Lower lobe of right lung (tissue), 2 donors: ENCODE measurements at places on chromosomes 1 and 21.

DNA sequence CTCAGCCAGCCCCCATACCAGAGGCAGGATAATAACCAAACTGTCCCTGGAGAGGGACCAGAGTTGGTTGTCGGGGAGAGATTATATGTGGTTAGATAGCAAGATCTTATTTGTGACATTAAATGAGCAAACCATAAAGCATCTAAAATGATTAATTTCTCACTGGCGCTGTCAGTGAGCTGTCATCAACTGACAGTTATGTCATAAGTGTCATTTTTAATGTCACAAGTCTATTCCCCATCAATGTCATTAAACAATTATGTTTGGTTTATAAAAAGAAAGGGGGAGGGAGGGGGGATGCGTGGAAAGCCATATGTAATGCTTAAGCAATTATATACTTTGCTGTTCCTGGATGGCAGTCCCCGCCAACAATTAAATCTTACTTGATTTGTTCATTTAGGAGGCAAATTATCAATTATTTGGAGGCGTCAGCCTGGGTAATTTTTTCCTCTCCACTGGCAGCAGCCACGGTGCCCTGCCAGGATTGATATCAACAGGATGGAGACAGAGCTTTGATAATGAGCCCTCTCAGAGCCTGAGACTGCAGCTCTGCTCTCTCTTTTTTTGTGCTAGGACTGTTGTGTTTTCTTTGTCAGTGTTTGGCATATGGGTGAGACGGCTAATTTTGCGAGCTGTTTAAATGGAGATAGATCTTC, 333.6 kb upstream of the CAMK1G start:
- DNase-seq = no peak

- DNase-seq = no peak
Measured at GRCh38 chr1:12598974-12599373, 19.0 kb downstream of the DHRS3 start.

DNA sequence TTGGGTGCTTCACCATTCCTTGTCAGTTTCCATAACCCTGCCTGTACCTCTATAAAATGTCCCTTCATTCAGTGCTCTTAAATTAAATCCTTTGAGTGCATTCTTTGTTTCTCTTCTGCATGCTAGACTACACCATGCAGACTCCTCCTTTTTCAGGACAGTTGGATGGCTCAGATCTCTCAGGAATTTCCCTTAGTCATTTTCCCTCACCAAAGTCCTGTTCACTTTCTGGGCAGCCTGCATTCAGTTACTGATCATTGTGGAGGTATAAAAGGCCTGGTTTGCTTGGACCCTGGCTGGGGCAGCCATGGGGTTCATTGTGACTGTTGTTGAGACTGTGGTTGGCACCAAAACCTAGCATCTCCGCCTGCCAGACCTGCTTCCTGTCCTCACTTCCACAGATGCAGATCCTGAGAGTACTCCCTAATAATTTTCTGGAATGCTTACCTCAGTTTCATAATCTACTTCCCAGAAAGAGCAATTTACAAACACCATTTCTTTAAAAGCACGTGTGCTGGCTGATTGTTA, 88.4 kb downstream of the PDE4B start:
- peak; percentile 13 for DNase-seq

- no peak for DNase-seq
Measured at GRCh38 chr1:172566196-172566997, 33.4 kb downstream of the SUCO start.

- DNase-seq = no peak
Measured at GRCh38 chr1:51044834-51045233, 57.2 kb upstream of the C1orf185 start.

DNA sequence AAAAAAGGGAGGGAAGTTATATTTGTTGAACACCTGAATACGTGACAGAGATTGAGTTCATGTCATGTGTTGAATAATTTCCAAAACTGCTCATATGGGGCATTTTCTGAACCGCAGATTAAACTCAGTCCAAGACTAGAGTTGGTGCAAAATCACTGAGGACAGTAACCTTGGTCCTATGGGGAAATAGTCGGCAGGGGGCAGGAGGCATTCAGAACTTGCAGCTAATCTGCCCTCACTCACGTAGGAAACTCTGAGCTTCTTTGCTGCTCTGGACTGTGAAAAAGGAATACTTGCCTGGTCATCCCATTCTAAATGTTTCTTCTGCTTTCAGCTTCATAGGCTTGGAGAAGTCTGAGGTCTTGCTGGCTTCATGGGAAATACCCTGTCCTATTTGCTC, 228.3 kb upstream of the ZP4 start:
- no peak for DNase-seq

DNA sequence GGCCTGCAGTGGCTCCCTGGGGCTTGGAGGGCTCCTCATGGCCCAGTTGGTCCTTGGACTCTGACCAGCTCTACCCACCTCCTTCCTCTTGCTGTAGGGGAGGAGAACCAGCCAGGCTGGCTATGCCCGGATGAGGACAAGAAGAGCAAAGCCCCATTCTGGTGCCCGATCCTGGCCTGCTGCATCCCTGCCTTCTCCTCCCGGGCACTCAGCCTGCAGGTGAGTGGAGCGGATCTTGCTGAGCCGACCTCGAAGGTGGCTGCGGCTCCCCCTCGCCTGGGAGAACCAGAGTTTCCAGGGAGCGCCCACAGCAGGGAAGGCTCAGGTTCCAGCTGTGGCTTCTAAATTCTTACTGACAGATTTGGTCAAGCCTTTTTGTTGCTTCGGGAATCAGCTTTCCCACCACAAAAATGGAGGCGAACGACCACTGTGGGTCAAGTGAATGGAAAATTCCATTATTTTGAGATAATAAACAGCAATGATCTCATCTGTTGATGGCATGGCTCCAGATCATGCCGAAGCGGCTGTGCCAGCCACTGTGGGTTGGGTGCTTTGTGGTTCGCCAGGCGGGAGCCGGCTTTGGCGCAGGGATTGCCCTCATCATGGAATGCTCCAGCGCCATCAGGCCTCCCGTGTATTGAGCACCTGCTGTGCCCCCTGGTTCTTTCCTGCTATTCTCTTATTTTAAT, 106.5 kb upstream of the ACTL8 start:
- DNase-seq = no peak

DNA sequence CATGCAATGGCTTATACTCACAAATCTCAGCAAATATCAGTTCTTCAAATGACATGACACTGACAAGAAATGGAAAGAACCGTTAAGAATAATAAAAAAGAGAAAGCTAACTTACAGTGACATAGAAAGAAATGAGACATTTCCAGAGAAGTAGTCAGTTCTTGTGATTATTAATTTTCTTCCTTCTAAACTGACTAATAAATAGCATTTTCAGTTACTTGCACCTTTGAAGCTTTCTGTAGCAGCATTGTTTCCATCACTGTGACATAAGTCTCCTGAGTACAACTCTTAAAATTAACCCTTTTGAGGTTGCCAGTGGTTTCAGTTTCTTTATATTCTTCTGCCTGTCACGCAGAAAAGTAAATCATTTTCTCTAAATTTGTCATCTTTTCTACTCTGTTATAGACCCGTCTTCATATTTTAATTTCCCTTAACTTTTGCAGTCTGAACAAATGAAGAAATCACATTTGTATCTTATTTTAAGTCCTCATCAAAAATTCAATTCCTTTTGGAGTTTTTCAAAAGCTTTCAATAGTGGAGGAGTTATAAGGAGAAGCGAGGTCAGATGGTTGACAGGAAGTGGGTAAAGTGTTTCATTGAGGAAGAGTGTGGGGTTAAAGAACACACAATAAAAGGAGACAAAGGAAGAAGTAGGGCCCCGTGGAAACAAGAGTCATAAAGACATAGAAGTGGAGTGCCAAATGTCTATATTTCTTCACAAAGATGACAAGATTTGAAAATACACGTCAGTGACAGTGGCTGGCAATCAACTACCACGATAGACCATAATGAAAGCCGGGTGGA, 57.9 kb upstream of the S1PR1 start:
- no peak for DNase-seq

GRCh38 chr1:56531624-56532349, 47.6 kb downstream of the PLPP3 start:
- DNase-seq = no peak

GRCh38 chr1:200381256-200381984, 28.4 kb downstream of the ZNF281 start:
- DNase-seq = no peak

DNA sequence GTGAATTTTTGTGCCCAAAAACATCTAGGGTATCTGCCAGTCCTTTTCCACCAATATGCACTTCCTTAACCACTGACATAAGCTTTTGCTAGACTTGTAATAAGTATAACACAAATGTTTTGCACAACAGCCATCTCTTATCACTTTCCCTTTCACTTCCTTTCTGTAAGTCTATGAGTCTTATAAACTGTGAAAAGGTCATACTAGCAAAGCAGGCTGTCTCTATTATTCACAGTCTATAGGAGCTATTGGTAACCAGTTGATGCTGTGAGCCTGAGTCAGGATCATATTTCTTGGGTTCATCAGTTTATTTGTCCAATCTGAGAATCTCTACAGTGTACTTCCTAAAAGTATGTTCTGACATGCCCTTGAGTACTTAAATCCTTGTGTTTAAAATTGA, 172.6 kb downstream of the CHRM3 start:
- no peak for DNase-seq

DNA sequence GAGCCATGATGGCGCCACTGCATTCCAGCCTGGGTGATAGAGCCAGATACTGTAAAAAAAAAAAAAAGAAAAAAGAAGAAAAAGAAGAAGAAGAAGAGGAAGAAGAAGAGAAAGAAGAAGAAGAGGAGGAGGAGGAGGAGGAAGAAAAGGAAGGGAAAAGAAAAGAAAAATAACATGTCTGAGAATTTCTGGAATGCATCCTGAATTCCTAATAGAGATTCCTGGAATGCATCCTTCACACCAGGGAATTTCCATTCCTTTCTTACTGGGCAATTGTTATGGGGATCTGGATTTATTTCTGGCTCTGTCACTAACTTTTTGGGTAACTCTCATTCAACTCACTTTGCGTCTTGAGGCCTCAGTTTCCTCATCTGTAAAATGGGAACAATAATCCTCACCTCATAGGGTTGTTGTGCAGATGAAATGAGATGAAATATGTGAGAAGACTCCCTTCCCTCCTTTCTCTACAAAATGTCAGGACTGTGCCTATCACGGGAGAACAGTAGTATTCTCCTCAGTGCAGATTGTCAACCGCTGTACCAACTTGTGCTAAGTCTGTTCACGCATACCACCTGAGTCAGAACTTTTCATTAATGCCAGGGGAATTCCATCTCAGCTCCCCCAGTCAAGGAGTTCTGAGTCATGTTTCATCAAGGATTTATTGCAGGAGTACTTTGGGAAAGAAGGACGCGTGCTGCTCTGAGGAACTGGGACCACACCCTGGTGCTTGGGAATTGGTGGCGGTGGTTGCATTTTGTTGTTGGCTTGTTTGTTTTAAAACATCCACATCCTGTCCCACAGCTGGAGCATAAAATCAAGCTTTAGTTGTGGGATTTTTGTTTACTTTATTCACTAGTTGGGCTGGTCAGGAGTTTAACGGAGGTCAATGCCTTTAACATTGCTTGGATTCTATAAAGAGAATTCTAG, 42.4 kb upstream of the ROR1 start:
- no peak for DNase-seq

DNA sequence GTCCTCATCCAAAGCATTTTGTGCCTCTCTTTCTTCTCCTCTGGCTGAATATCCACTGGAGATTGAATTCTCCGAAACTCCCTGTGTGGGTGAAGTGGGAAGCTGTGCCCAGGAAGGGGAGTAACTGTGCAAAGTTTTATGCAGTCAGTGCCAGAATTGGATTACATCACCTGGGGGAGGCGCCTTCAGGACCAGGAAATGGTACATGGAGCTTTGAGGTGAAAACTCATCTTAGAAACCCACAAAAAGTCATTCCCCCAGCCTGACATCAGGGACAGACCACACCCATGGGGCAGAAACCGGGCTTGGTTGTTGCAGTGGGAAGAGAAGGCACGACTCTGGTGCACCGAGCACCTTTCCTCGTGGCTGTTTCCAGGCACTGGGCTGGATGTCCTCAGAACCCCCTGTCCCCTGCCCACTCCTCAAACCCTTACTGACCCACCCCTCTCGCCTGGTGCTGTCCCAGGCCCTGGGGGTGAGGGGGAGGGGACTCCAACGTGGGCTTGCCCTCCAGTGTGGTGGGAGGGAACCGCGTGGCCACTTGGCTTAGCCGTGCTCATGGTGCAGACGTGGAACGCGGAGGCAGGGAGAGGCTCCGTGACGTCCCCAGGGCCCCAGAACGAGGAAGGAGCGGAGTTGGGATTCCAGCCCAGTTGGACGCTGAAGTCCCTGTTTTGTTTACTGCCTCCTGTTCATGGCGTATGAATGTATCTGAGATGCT, 15.7 kb downstream of the TFF3 start:
- DNase-seq = peak; percentile 75

DNA sequence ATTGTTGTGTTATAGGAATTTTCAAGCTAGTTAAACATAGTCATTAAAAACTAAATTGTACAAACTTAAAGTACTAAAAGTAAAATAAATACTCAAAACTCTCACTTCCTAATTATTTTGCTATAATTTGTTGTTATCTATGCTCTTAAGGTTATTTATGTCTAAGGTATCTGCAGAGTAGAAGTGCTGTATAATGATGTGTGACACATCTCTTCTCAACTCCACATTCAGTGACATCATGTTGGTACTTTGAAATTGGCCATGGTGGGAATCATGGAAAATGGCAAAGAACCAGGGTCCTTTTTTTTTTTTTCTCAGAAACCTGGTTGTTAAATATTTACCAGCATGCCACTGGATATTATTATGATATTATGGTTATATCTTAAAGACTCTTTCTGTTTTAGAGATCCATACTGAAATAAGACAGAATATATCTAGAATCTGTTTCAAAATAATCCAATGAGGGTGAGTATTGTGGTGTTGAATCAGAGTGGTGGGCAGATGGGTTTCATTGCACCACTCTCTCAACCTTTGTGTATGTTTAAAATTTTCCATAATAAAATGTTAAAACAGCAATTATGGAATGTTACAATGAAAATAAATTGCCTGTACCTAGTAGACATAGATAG, 22.4 kb downstream of the LRRC8B start:
- DNase-seq = no peak

- no peak for DNase-seq
Measured at GRCh38 chr21:29737186-29737585, 202.6 kb downstream of the GRIK1 start.

DNA sequence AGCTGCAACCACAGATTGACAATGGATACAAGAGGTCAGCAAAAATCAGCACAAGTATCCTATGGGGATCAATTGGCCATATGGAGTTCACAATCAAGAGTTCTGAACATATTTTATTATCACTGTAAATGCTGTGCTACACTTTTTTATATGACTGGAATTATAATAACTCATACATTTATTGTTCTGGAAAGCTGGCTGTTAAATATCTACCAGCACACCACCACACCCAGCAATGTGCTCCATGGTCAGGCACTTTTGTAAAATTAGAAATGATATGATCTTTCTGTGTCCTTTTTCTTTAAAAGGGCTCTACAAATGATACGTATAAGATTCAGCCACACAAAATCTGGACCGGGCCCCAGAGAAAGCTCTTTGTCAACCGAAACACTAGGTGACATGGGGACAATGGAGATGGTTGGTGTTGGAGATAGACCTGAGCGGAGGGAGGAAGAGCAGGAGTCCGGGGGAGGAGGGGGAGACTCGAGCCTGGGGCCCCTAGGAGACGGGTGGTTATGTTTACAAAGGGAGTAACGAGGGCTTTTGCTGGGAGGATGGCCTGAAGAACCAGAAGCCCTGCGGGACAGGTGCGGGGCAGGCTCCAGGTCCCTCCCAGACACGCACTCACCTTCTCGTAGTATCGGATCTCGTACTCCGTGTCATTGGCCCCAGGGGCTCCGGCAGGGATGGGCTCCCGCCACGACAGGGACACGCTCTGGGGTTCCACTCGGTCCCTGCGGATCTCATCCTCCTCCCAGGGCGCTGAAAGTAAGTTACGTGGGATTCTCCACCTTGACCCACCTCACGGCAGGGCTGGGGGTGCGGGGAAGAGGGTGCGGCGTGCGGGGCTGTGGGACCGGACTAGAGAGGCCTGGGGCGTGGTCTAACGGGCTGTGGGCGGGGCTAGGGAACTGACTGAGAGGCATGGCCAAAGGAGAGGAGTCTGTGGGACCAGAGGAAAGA, 30.0 kb downstream of the EPHA10 start:
- no peak for DNase-seq
